ENCODE measurements at places on chromosomes 2 and 18.

DNA sequence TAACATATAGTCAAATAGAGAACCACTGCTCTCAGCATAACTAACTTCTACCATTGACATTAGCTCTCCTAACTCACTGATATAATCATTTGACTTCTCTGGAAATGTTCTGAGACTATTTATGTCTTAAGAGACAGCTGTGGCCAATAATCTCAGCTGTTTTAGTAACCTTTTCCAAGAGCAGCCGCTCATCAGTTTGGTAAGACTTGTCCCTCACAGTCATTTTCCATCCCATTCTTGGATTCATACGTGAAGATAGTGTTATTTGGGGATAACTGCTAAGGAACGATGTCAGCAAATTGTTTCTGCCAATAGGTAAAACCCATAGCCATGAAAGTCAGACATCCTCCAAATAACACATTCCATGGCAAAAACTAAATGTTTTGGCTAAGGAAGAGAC is 127.8 kb downstream of the LNPK start:
- DNase-seq: no peak

GRCh38 chr18:59929621-59930295 is 30.0 kb downstream of the PMAIP1 start:
- DNase-seq: no peak

DNA sequence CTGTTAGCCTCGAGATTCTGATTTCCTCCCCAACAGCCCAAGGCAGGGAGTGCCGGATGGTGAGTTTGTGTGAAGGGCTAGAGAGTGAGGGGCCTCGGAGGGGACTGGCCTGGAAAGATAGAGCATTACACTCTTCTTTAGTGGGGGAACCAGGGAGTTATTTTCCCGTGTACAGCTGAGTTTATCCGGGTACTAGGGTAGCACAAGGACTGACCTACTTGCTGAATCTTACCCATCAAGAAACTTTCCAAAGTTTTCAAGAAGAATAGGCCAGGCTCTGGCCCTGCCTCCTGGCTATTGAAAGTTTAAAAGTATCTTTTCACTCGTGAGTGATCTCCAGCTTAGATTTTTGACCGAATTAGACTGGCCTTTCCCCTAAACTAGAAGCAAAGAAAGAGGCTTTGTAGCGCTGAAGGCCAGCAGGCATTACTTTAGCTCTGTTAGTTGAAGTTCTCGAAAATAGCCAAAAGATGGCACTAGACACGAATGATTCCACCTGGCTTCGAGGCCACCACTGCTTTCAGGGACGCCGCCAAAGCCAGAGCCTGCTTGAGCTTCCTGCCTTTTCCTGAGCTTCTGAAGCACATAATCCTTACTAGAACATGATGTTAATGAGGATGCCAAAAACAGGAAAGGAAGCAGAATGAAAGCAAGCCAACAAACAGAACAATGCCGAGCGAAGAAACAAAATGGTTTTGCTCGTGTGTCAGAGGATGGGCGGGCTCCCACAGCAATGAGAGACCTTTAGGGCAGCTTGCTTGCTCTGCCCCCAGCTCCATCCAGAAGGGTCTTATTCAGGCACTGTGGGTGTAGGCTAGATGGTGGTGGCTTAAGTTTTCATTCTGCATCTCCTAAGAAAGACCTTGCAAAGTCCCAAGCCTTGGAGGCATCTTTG is 55.8 kb downstream of the TSN start:
- no peak for DNase-seq

DNA sequence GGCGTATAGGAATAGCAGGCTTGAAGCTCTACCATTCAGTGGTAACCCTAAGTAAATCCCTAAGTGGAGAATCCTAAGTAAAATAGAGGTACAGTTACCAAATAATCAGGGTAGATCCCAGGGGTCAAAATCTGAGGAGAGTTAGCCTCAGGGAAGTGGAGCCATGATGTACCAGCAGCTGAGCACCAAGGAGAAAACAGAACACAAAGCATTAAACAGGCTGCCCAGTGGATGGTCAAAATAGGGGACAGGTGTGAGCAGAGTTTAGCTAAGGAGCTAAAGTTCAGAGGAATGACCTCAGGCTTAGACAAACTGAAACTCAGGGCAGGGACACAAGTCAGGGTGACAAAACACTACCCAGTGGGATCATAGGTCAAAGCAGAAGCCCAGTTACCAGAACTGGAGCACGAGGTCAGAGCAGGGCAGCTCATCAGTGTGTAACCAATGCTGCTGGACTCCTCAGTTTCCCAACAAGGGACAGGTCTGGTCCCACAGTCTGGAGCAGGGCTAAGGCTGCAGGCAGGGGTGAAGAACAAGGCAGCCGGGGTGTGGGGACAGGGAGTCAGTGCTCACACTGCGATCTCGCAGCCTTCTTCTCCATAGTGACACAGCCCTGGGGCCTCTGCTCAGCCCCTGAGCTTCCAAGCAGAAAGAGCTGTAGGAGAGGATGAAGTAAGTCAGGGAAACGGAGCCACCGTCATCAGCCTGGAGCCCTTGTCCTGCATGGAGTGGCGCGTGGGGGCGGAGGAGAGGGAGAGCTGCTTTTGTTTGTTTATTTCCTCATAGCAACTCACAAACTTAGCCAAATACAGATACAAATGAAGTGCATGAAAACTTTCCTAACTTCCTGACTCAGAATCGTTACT is 264.0 kb downstream of the MREG start:
- no peak for DNase-seq

- DNase-seq: no peak
Observed at GRCh38 chr2:1964659-1965058, 220.3 kb upstream of the PXDN start.

DNA sequence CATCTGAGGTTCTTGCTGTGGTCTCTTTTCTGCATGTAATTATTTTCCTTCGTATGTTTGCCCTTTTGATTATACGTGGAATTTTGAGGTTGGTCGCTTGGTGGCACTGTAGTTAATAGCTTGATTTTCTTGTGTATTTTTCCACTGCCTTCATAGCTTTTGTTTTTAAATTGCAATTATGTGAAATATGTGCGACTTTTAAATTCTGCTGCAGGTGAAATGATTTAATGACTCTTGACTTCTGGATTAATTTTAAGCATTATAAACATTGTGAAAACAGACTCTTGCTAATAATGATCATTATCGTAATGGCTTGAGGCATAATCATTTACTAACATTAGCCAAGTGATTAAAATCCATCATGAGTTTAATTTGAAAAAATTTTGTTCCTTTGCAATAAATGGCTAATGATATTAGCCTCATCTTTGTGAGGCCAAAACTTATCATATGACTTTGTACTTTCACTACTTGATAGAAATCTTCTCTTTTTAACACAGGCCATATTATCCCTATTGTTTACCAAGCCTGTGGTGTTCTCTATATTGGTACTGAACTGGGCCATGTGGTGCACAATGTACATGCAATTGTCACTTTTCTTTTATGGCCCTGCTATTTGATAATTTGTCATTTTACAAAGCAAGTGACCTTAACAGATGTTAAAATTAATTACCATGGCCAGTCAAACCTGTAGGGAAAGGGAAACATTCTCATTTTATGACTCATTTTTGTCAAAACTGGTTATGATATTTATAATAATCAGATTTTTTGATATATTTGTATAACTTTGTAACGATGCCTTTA is 62.8 kb upstream of the NEUROD1 start:
- DNase-seq: no peak

- no peak for DNase-seq
Observed at GRCh38 chr2:229539628-229540027, 174.7 kb downstream of the DNER start.

GRCh38 chr18:50619861-50620275 is 60.0 kb downstream of the MAPK4 start:
- DNase-seq: no peak

GRCh38 chr2:45963816-45964215 is 312.3 kb downstream of the PRKCE start:
- no peak for DNase-seq

DNA sequence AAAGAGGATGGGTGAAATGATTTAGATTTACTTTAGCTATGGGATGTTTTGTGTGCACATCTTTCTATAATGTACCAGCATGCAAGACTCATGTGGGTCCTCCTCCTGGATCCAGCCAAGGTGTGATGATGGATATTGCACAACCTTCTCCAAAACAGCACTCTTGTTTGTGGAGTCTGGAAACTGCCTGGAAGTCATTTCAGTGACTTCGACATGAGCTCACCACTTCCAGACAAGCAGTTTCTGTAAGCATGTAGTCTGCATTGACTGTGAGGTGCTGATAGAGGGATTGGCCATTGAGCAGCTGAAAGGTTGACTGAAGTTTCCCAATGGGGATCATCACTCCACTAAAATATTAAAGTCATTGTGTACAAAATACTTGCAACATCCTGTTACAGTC is 154.0 kb downstream of the TRIB2 start:
- no peak for DNase-seq

GRCh38 chr2:234917211-234917975 is 34.4 kb upstream of the SH3BP4 start:
- no peak for DNase-seq

DNA sequence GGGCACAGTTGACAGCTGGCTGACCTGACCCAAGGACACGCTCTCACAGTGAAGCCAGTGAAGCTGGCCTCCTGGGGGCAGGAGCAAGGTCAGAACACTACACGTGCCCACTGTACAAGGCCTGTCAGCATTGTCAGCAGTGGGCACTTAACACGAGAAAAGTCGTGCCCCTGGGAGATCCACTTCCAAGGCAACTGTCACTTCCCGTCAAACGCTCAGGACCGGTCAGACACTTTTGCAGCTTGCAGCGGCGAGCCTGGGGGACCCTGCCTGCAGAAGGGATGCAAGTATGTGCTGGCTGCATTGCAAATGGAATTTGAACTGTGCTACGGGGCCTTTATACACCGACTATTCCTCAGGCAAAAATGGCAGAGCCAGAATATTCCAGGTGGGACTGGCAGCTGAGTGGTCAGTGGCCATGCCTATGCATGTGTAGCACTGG is 176.2 kb downstream of the BCL2 start:
- DNase-seq: no peak

GRCh38 chr2:40361478-40361877 is 90.4 kb downstream of the SLC8A1 start:
- DNase-seq: no peak

DNA sequence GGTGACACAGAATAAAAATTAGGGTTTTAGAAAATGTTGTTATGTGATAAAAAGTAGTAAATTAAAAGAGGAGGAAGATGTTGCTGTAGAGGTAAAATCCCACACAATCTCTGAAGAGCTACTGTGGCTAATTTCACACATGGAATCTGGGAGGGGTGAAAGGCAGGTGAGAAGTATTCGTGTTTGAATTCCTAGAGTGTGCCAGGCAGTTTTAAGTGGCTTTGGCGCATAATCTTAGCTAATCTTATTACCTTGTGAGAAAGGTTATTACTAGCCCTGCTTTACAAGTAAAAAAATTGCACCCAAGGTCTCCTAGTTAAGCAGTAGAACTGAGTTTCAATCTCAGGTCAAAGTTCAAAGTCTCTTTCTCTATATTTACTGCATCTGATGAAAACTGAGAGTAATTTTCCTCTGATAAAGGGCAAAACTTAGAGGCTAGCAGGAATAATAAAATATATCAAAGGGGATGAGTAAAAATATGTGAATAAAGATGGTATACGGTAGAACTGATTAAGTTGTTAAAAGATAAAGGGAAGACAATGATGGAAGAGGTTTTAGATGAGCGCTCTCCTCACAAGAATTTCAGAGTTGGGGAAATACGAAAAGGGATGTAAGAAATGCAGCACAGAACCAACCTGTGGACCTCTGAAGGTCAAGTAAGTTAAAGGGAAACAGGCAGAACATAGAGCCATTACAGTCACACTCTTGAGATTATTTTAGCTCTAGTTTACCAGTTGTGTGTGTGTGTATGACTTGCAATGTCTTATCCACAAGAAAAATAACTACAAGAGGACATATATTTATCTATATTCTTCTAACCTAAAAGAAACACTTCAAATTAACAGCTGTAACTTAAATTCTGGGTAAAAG is 34.8 kb downstream of the GAREM1 start:
- no peak for DNase-seq

GRCh38 chr18:79574938-79575525 is 104.6 kb upstream of the CTDP1 start:
- peak; percentile 78 for DNase-seq

- no peak for DNase-seq
Observed at GRCh38 chr2:100857341-100857740, 37.4 kb downstream of the NPAS2 start.

DNA sequence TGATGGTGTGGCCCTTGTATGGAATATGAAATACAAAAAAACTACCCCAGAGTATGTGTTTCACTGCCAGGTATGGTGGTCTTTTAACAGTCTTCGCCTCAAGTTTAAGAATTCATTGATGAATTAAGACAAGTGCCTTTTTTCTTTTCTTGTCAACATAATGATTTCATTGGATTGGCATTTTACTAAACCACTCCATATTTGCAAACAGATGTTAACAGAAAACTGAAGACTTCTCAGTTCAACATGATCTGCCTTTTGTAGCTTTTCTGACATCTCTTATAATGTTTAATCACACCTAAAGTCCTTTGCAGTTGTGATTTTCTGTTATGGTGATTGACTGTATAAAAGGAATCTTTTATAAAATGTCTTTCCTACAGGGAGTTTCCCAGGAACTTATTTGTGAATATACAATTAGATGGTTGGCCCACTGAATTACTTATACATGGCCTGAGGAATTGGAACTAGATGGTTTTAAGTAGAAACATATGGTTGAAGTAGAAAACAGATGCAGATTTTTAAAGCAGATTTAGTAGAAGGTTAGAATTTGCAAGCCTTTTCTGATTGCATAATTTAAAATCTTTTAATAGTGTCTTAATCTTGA is 39.7 kb downstream of the DYNC1I2 start:
- no peak for DNase-seq

GRCh38 chr2:55163941-55164390 is 68.1 kb downstream of the CLHC1 start:
- DNase-seq: no peak

- DNase-seq: peak; percentile 84
Observed at GRCh38 chr2:130338793-130339345, 3.8 kb upstream of the IMP4 start.

- no peak for DNase-seq
Observed at GRCh38 chr2:218125626-218126080, at the start of gene CXCR2. Gene CXCR2 (plus strand): TSS chr2:218126028. CDS start chr2:218134802, 8,774 bp downstream.

DNA sequence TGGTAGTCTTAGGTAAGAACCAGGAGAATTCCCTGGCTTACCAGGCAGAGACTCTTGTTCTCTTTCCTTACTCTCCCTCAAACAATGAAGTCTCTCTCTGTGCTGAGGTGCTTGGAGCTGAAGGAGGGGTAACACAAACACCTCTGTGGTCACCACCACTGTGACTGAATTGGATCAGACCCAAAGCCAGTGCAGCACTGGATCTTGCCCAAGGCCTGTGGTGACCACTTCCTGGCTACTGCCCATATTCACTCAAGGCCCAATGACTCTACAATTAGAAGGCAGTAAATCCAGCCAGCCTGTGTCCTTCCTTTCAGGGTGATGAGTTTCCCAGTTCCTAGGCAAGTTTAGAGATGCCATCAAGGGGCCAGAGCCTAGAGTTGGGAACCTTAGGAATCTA is 706.8 kb downstream of the SLC4A3 start:
- DNase-seq: no peak

- DNase-seq: no peak
Observed at GRCh38 chr2:32745191-32745590, 117.3 kb downstream of the TTC27 start.

DNA sequence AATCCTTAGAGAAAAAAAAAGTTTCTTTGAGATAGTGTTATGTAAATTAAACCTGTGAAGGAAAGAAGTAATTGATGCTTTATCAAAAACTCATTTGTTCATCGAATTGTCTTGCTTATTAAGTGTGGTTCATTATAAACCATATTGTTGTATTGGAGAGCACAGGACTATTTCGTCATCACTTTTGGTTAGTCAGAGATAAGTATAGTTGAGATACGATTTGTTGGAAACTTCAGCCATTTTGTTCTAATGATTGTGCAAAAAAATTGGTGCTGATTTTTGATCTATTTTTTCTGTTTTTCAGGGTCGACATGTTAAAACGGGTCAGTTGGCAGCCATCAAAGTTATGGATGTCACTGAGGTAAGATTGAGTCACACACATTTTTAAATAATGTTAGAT is 92.9 kb downstream of the MAP4K4 start:
- DNase-seq: no peak
